AML-193 (cell line): ENCODE measurements at places on chromosomes 7 and 10.

- DNase-seq = peak; percentile 80
These were observed 1.4 kb downstream of the CCNJ start for GRCh38 chr10:96044736-96045135.

- DNase-seq = peak; percentile 82
These were observed 180.8 kb downstream of the PRKCQ start for GRCh38 chr10:6399231-6399741.

DNA sequence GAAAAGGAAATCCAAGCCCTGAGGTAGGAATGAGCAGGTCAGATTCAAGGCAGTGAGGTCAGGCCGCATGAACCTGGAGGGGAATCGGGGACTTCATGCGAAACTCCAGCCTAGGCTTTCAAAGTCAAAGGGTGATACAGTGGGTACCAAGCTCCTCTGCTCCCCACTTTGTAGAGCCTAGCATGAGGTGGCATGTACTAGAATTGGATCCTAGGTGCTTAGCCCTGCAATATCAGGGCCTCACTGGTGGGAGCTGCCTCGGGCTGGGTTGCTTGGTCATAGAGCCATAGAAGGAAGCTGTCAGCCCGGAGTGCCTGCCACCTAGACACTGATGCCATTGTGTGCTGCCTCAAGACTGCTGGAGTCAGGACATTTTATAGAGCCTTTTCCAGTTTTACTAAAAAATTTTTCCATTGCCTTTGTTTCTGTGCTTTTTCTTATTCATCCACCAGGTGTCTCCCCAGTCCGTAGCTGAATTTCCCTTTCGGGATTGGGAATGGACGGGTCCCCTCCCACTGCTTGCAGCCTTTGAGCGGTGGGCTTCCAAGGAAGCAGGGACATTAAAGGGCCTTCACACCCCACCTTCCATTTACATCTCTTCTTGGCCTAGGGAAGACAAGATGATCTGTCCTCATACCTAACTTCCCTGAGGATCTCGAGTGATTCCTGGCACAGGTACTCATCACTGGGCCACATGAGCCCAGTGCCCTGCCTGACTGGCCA is 5.5 kb upstream of the LZTS2 start:
- DNase-seq = no peak

GRCh38 chr7:41437257-41438196 is 265.4 kb downstream of the INHBA start:
- no peak for DNase-seq

- no peak for DNase-seq
These were observed 13.8 kb downstream of the ANLN start for GRCh38 chr7:36403452-36403851.

GRCh38 chr10:92571649-92572048 is 2.2 kb downstream of the IDE start:
- DNase-seq = no peak

DNA sequence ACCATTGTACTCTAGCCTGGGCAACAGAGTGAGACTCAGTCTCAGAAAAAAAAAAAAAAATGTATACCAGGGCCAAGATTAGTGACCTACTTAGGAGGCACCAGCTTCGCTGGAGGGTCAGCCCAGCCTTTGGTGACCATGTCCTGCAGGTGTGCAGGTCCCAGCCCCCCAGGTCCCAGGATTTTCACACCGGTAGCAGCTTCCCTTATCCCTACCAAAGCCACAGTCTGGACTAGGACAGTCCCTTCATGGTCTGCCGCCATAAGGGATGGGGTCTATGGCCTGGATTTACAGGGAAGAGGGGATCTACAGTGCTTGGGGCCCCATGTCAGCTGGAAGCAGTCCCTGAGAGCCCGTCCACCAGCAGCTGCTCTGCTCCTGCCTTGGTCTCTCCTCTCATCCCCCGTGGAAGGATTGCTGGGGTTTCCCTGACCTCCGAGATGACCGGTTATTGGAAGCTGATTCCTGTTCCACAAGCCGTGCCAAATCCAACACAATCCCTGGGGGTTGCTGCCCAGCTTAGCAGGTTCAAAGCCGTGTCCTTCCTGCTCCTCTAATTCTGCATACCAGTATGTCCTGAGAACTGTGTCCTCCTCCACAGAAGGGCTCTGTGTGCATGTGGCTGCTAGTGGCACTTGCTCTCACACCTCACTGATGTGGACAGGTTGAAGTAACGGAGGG is 11.0 kb upstream of the NDUFB2 start:
- no peak for DNase-seq

GRCh38 chr10:28530751-28531150 is 2.2 kb upstream of the WAC start:
- no peak for DNase-seq

DNA sequence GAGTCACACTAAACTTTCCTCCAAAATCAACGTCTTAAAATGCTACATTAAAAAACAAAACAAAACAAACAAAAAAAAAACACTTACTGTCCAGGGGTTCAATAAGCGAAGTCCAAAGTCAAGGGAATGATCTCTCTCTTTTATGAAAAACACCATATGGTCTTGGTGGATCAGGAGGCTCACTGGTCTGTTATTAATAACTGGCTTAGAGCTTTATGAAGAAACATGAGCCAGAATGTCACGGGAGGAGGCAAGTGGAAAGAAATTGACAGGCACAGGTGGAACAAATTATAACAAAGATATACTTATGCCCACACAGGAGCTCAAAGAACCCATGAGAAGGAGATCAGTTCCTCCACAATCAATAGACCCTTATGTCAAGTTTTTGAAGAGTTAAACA is at the start of gene MRLN:
Gene MRLN (minus strand): TSS at position 189 of the 400 bp plus-strand sequence.
- no peak for DNase-seq

DNA sequence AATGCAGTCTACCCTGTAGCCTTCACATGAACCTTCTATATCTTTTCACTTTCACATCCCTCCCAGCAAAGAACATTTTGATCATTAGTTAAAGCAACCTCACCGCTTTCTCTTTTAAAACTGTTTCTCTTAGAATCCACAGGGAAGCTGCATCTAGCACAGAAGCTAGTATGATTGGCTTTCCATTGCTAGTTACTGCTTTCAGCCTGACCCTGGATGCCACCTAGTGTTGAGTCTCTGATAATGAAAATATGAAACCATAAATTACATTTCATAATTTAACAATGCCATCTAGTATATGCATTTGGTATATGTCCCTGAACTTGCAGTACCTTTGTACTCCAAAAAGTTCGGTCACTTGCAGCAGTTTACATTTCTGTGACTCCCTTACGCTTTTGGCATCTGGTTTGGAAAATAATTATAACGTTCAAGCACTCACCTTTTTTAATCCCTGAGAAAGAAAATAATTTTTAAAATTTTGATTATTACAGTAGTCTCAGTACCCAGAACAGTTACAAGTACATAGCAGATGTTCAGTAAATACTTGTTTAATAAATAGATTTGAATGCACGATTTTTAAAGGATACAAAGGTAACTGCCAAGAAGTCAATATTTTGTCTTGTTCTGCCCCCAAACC is 22.7 kb downstream of the CISD1 start:
- peak; percentile 79 for DNase-seq

DNA sequence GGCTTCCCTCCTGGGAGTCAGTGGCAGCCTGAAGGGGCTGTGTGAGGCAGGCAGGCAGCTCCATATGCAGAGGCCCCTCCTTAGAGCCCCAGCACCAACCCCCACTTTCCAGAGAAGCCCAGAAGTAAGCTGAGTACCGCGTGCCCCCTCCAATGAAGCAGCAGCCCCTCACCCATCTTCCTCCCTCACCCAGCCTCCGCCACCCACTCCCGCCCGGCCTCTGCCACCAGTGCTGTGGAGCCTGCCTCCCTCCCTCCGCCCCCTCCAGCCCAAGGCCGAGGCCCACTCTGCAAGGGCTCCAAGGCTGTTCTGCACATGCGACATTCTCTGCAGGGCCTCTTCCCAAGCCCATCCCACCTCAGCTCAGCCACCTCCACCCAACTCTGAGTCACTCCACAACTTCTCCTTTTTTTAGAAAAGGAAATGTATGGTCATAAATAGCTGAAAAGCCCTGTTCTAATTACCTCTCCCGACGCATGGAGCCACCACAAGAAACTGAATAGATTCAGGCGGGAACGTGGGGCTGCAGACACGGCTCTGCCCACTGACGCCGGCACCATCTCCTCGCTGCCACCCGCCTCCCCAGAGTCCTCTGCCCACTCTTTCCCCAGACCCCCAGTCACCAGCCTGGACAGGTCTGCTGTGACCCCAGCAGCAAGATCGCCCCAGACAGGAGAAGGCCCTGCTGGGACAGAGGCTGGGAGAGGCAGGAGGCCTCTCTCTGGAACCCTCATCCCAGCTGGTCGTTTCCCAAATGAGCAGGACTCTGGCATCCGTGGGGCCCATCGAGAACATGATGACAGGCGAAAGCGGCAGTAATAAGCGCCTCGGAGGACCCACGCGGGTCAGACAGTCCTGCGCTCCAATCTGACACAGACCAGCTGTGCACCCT is 213.9 kb downstream of the MAD1L1 start:
- DNase-seq = peak; percentile 90

- no peak for DNase-seq
These were observed 190.9 kb upstream of the PITRM1 start for GRCh38 chr10:3363311-3364045.
